ENCODE measurements at places on chromosomes 2 and 18. TPM values are rescaled to one million over a fixed set of nuclear protein-coding genes. Genes with fewer than 3 reads are reported as not detected.

Gene ST8SIA3
- not detected for total RNA-seq

Gene SERPINB13
- not detected for total RNA-seq

Gene IL36A
- not detected for total RNA-seq

Gene USP40
- total RNA-seq: 57.2 TPM

Gene MAT2A
- 55.8 TPM for total RNA-seq

Gene GPC1
- total RNA-seq: 5.5 TPM

Gene DPYSL5
- total RNA-seq: not detected

Gene IL1R1
- total RNA-seq: 48.3 TPM

Gene DBI
- 659 TPM for total RNA-seq

- DNase-seq: peak; percentile 30
Observed at GRCh38 chr2:200338692-200339091, 32.2 kb downstream of the SPATS2L start.

DNA sequence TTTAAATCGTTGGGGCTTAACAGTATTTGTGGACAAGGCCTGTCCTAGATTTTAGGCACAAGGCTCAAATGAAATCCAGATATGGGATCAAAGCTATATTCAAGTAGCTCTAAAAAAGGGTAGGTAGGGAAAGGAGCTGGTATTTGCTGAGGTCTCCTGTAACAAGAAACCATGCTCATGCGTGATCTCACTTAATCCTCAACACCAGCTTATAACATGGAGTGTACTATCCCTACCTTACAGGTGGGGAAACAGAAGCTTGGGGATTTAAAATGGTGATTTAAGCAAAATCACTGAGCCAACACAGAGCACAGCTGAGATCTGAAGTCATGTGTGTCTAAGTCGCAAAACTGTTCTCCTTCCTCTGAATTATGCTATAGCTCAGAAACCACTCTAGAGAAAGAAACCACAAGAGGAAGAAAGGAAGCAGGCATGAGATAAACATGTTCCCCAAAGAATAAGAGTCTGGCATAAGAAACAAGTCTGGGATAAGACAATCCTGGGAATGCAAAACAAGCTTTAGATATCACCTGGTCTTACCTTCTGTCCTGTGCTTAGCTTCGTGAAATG lies 43.1 kb downstream of the CYRIA start:
- DNase-seq: no peak

DNA sequence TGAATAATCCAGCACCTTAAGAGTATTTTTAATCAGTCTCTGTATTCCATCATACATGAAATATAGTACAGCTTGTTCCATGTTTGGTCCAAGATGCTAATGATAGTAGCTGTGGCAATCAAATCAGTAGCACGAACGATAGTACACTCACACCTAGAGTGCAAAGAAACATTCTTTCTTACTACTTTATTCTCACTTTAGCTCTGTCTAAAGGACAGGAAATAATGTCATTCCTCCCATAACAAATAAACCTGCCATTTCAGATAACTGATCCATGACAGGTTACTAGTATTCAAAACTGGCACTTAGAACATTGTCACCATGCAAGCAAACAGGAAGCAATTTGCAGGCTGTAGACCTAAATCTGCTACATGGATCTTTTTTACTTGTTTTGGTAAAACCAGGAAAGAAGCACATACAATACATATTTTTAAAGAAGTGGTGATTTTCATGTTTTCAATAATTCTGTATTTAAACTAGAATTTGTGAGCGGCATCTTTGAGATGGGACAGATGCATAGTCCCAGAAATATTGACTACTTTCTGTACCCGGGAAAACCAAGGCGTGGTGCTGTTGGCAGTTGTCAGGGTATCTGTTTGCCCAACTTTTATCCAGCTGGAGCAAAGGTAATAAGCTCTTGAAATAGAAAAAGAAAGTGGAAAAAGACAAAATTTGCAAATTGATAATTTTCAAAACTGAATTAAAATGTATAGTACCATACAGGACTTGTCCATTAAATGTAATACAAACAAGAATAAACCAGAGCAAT lies 49.5 kb downstream of the IKZF2 start:
- no peak for DNase-seq

GRCh38 chr2:225022188-225022587 lies 20.1 kb downstream of the DOCK10 start:
- no peak for DNase-seq

- DNase-seq: no peak
Observed at GRCh38 chr2:46435353-46435752, 44.0 kb upstream of the TMEM247 start.

- DNase-seq: no peak
Observed at GRCh38 chr2:3264010-3264744, 113.4 kb downstream of the EIPR1 start.

DNA sequence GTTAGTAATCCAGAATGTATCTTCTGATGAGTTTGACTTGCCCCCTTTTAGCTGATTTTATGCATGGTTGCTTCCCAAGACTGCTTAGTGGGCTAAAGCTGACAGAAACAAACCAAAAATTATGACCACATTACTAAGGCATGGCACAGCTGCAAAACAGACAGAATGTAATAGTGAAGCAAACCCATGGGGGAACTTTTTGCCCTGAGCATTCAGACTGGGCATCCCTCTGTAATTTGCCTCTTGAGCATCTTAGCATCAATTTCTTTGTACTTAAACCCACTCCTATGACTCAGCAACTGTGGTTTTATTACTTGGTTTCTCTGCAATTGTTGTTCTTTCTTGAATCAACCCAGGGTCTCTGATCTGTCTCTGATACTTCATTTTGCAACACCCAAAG lies 487.3 kb upstream of the DCC start:
- DNase-seq: no peak

- peak; percentile 45 for DNase-seq
Observed at GRCh38 chr2:17851731-17852585, 26.5 kb upstream of the KCNS3 start.
